ENCODE measurements at places on chromosomes 1 and 21.

DNA sequence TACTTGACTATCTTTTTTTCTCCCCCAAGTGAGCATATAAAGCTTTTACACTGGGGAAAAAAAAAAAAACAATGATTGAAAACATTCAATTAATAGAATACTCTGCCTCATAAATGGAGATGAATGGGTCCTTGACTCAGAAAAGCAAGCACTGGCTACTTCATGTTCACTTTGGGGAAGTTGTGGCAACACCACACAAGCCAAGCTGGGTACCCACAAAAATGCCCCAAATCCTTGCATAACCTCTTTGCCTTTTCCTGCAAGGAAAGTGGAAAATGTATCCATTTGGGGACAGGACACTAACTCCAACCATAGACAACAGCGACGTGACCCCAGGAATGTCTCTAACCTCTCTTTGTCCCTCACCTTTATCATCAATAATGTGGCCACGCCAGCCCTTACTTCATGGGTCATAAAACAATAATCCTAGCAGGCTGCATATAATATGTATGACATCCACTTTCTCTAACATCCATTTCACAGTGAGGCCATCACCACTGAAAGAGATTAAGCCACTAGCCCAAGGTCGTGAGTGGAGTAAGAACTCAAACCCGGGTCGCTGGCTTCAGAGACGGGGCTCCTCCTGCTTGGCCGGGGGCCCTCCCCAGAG is 2.3 kb downstream of the ECE1 start:
- no peak for DNase-seq

DNA sequence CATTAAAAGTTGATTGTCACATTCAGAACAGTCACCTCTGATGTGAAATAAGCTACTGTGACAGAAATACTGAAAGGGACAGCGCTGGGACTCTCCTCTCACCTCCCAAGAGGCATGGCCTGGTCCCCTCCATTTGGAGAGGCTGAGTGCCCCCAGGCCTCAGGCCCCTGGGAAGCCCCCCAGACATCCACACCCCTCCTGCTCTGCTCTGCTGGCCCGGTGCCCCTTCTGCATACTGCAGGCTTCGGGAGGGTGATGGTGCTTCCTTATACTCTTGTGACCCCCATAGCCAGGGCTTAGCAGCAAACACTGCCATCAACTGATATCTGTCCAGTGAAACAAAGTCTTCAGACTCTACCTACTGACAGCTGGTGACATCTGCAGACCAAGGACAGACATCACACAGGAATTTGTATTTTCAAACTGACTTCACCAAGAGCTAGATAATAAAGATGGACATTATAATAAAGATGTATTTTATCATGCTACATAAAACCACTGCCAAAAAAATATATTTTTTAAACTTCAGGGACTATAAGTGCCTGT is 36.9 kb downstream of the C2CD2 start:
- no peak for DNase-seq

DNA sequence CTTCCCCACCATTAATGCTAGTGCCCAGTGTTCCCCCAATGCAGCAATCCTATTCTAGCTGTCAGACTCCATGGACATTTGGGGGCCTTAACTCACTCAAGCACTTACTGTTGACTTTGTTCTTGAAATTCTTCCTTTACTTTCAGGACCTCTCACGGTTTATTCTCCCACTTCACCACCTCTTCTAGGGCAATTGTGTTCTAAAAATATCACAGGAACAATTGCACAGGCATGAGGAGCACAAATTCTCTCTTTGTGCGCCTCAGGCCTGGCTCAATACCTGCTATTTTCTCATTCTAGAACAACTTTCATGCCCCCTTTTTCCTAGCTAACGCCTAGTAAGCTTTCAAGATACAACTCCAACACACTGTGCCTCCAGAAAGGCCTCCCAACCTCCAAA is 7.3 kb downstream of the MAB21L3 start:
- no peak for DNase-seq

- DNase-seq = no peak
Measured at GRCh38 chr1:207268337-207268736, 53.1 kb upstream of the CD55 start.

DNA sequence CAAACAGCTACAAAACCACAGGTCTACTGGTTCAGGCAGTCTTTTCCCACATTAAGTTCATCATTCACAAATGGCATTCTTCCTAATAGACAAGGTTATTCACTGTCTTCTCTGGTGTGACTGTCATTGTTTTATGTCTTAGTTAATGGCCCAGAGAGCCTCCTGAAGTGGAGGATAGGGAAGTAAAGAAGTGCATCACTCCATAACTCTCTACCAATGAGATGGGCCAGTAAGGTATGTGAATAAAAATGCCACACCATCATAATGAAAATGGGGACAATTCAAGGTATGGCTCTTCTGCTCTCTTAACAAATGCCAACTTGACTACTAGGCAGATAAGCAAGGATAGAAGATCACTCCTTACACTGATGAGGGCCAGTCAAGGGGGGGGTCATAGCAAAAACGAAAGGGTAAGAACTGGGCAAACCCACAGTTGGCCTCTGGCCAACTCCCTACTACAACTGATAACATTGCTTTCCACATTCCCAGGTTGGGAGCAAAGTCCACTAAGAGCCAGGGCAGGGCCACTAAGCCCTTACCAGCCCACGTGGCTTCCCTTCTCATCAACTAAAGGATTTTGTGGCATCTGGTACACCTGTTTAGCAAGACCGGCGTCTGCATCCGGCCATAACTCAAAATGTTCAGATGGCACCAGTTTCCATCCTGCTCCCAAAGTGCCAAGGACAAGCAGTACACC is 10.0 kb downstream of the PABPC4 start:
- no peak for DNase-seq

DNA sequence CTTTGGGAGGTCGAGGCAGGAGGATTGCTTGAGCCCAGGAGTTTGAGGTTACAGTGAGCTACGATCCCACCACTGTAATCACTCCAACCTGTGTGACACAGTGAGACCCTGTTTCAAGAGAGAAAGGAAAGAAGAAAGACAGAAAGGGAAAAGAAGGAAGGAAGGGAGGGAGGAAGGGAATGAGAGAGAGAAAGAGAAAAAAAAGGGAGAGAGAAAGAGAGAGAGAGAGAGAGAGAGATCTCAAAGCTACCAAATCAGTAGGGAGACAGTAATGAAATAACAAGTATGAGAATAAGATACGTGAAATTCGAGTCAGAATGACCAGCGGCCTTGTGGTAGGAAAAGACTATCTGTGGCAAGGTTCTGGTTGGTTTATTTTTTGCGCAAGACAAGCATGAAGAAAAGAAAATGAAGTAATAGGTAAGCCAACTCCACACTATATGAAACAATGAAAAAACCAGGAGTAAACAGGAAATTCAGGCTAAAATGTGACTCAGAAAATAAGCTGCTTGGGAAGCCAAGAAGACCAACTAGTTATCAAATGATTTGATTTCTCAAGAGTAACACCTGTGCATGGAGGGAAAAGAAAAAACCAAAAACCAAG is 8.9 kb downstream of the MTF1 start:
- no peak for DNase-seq

- DNase-seq = peak; percentile 42
Measured at GRCh38 chr1:109274533-109275476, 8.1 kb downstream of the PSRC1 start.

DNA sequence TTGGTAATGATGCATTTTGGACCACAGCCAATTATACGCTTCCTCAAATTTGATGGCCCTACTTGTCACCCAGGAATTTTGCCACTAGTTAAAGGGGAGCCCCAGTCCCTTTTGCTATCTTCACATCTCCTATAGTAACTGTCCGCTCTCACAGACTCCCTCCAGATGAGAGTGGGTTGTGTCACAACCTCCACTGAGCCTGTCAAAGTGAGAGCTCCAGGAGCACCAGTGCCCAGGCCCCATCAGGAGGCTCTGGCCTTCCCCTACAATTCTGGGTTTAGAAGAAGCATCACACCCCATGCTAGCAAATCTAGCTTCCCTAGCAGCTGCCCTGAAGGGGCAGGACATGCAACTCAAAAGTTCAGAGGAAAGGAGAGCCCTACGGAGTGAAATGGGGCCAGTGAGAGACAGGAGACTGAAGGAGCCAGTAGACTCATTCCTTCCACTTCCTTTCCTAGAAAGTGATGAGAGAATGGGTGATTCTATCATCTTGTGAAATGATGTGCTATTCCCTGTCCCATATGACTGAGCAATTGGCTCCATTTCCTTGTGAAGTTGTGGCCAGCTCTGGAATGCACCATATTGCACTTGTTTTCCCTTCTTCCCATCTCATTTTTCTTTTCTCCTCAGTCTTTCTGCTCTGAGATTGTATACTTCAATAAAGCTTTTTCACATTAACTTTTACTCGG is 541.3 kb downstream of the DPYD start:
- DNase-seq = no peak

- no peak for DNase-seq
Measured at GRCh38 chr1:59081795-59082194, 215.1 kb upstream of the FGGY start.

DNA sequence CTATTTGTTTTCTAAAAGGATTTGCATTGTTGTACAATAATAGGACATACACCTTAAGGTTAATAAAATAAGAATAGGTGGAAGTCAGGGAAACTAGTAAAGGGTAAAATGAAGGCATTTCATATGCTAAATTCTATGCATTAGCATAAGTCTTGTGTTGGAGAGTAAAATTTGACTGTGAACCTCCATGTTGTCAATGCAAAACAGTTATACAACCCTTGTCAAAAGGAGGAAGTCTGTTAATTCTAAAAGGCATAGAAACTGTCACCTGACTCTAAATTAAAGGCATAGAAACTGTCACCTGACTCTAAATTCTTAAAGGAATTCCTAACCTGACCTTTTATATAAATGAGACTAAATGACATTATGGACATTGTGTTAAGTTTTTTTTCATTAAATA is 291.8 kb downstream of the OLFM3 start:
- no peak for DNase-seq

DNA sequence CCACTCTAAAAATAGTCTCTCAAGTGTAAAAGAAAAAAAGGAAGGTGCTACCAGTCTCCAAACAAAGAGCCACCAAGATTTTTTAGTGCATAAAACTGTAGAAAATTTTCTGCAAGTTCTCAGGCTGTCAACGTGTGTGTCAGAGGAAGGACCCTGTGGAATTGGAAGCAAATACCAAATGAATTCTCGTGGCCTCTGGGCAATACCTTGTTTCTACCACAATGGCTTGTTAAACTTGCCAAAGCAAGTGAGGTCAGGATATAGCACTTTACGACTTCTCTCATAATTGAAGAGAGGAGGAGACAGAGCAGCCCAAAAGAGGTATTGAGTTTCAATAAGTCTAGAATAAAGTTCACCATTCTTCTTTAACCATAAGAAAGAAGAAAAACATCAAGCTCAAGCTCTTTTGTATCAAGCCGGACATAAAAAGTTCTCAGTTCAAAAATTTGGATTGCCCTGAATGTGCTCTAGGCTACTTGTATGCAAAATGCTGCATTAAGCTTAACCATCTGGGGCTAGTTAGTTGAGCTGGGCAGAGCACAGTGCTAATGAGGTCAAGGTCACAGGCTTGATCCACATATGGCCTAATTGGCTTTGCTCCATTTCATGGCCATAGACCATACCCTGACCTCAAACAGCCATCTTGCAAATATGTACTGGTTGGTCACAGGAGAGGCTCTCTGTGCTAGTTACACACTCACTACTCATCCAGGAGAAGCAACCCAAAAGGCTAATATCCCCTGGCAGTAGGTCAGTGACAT is 60.5 kb downstream of the TBX15 start:
- DNase-seq = no peak

- no peak for DNase-seq
Measured at GRCh38 chr1:11214698-11215380, 25.7 kb downstream of the ANGPTL7 start.

DNA sequence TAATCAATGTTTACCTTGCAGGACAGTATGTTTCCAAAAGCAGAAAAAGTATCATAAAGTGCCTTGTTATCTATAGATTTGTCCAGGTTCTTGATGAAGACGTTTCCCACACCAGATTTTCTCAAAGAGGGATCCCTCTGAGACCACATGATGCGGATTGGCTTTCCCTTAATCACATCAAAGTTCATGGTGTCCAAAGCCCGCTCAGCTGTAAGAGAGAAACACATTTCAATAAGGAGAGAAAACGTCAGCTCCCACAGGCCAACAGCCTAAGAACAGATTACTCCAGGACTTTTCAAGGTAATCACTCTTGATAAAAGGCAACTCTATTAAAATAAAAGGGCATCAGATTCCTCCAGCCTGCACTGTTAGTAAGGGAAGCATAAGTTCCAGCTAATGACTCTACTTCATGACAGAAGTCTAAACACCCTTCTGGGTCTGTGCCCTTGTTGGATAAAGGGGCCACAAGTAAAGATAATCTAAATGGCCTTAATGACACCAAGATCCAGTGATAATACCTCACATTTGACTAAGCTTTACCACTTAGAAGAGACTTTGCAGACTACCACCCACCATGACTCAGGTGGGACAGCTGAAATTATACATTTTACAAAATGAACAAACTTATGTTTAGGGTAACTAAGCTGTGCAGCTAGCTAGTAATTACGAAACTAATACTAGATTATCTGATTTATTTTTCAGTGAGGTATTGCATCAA is 4.1 kb downstream of the PABPC4 start:
- no peak for DNase-seq

DNA sequence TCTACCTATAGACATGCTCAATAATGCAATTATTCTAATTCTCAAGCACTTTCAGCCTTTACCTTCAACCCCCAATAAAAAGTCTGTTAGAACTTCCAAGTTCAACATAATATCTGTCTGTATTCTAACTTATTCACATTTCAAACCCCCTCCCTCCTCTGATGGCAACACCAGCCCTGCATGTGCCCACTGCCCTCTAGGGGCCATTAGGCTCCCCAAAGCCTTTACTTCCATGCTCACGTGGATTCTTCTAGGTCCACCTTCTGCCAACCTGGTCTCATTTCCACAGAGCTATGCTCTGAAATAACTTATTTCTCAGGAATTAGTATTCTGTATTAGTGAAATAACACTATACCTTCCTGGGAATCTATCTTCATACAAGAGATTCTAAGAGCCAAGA is 22.2 kb upstream of the KPRP start:
- no peak for DNase-seq

GRCh38 chr1:66773227-66773626 is 21.0 kb downstream of the DYNLT5 start:
- DNase-seq = no peak

DNA sequence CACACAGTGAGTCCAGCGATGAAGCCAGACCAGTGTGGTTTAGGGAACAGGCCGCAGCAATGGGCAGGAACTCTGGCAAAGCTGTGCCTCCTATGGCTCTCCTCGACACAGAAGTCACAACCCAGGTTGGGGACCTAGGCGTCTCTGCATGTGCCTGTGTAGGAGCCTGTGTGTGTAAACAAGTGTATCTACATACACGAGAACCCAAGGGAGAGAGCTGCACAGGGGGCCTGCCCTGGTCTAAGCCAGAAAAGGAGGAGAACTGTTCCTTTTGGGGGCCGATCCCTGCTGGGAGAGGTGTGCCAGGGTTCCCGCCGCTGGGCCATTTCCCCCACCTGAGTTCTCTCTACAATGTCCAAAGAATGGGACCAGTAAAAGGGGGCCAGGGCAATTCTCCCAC is 56.0 kb downstream of the CD247 start:
- DNase-seq = no peak

DNA sequence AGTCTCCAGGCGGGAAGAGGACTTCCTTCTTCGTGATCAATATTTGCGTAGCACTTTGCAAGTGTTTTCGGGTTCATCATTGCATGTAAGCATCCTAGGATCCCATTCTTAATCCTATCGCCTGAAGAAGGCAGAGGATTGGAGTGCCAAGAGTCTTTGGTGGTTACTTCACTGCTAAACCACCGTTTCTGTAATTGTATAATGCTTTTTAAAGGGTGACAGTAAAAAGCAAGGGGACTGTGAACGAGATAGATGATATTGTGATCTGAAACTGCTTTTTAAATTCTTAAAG is 345 bp upstream of the ALDH9A1 start:
- no peak for DNase-seq

All from progenitor cell of endocrine pancreas (in vitro differentiated cells).